Stimulated activated CD4-positive, alpha-beta T cell treated with anti-CD3 and anti-CD28 coated beads, TNF-alpha, amount 100 ng/mL, for 24 hours (primary cell): ENCODE measurements at places on chromosomes 2 and 18.

DNA sequence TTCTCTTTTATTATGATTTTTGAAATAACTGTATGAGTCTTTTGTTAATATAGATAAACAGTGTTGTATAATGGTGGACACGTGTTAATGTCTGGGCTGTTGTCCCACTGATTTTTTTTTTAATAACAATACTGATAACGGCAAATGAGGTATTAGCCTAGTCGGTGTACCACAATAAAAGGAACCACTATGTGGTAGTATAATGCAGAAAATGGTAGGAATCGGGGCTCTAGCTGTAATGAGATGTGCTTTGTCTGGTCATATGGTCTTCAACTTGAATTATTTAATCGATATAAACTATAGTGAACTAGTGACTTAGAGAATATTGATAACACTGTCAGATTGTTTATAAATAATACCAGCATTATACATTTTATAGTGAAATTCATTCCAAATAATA is 517.9 kb upstream of the SPHKAP start:
- no peak for DNase-seq

GRCh38 chr18:40534723-40535122 is 1420.3 kb upstream of the PIK3C3 start:
- no peak for DNase-seq

DNA sequence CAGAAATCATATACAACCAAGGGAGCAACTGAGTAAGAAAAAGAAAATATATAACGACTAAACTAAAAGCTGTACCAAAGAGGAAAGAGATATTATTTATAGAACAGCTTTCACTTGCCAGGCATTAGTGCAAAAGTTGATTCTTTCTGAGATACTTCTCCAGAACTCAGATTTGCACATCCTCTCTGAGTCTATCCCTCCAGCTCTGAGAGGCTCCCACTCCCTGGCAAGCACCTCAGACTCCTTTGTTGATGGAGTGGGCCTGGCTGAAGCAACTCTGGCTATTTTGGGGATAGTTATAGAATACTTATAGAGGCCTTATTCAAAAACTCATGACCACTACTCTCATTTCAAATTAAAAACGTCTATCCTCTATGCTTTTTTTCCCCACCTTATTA is 501.6 kb upstream of the TNP1 start:
- no peak for DNase-seq

GRCh38 chr2:46040563-46041155 is 256.5 kb upstream of the EPAS1 start:
- no peak for DNase-seq

- DNase-seq = no peak
Measured at GRCh38 chr2:157508676-157509075, 64.8 kb upstream of the CYTIP start.

DNA sequence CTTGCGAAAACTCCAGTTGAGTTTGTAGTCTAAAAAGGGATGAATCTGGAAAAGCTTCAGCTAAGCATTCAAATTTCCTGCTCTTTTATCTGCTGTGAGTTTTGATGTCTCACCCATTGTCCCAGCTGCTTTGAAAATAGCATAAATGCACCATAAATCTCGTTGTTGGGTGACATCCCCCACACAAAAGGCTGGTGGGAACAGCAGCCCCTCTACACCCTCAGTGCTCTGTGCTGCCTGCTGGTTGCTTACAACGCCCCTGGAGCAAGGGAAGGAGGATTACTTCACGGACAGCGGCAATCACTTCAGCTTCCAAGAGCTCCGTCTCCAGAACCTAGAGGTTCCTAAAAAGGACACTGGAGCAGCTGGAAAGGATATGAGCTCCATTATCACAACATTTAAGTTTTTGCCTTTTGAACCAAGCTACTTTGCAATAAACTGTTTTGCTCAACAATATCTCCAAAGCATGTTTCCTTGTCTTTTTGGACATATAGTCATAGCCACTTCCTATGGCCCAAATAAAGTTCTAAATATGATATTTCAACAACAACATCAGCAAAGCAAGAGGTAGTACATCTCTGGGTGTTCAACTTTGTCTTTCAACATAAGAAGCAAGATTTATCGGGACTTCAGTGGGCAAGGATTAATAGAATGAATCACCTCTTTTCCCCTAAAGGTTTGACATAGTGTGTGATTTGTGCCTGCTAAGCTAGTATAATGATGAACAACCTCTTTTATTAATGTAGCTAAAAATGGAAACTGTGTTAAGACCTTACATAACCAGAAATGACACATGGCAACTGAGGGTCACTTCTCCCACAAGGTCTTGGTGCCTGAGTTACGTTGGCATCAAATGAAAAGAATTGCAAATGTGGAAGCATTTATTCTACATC is 413.5 kb downstream of the TXNL1 start:
- DNase-seq = no peak

GRCh38 chr2:101432411-101433181 is 42.3 kb downstream of the RFX8 start:
- no peak for DNase-seq

DNA sequence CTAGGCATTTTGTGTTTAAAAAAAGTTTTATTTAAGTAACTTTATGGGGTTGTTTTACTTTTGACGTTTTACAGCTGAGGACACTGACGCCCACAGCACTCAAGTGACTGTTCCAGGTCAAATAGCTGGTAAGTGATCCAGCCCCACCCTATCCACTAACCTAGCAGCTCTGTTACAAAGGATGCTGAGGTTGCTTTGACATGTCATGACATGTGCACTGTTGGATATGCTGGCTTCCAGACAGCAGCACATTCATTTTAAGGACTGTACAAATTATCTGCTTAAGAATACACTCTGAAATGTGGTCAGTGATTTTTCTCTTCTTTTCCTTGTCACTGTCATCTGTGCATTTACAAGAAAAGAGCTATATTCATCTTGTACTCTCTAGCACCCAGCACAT is 417.5 kb downstream of the ZEB2 start:
- DNase-seq = no peak

DNA sequence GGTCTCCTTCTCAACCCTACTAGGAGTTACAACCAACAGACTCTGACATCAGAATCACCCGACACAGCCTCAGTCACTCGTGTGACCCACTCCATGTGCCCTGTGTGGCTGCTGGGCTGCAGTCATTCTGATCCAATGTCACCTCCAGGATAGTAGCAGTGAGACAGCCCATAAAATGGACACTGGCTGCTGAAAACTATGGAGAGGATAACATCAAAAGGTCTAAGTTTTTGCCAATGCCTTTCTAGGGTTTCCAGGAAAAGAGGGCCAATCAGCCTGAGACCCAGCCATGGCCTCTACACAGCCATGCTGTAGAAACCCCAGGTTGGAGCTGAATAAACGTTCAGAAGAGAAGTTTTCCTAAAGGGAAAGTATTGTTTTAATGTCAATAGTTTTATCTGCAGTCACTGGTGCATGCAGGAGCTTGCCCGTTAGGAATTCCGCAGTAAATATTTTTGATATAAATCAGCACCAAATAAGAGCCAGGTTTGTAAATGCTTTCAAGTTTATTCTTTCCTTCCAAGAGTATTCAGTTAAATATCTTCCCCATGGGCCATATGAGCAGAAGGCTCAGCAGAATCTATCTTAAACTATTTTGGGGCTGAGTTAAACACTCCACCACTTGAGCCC is 92.2 kb upstream of the PID1 start:
- no peak for DNase-seq

DNA sequence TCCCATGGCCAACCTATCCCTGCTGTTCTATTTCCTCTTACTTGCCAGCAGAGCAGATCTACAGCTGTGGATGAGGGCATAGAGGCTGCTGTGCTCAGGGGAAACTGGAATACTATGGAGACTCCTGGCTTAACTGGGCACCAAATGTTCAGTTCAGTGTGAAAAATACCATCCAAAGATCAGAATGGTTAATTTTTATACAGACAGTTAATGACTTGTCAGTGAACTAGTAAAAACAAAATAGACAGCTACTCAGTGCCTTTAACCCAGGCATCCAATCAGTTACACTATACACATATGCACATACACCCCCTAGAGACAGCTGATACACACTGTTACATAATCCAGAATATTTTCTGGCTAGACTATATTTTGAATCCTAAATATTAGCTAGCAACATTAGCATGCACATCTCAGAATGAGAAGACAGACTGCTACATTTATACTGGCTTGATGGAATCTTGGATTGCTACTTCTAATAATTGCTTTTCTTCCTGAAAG is 59.1 kb upstream of the WIPF1 start:
- no peak for DNase-seq

GRCh38 chr2:224181534-224182155 is 142.6 kb upstream of the SERPINE2 start:
- DNase-seq = no peak

- DNase-seq = no peak
Measured at GRCh38 chr2:45712570-45712969, 61.1 kb downstream of the PRKCE start.

- no peak for DNase-seq
Measured at GRCh38 chr2:222468346-222468745, 44.0 kb downstream of the SGPP2 start.

DNA sequence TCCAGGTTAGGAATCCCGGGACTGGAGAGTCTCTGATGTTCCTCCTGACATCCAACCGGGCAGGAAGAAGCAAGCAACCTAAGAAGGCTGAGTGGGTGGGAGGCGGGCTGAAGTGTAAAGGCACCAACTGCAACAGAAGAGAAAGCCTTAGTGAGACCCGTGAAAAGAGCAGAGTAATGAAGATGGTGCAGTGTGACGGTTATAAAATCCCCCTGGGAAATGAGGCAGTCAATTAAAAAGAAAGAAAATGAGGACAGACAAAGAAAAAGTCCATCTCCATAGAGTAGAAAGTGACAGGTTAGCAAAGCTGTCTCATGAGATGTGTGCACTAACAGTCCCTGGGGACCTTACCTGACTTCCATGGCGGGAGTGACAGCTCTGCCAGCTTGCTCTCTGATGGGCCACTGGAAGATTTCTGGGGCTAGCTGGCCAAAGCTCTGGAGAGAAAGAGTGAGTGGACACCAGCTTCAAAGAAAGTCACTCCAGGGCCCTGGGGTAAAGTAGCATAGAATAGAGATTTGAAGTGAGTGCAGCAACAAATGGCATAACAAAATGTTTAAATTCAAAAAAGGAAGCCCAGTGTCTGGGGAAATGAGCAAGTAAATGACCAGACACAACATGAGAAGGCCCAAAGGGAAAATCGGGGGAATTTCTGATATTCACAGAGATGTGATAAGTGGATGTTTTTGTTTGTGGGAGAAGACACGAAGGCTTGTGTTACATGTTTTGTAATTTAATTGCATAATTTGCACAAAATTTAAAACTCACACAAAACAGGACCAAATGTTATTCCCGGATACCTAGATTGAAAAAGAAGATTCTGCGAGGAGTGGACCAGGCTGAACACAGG is 44.1 kb upstream of the IGFBP2 start:
- DNase-seq = no peak

- no peak for DNase-seq
Measured at GRCh38 chr2:137493261-137493660, 471.0 kb upstream of the HNMT start.

- DNase-seq = no peak
Measured at GRCh38 chr2:20468549-20469500, 22.0 kb downstream of the RHOB start.

- DNase-seq = no peak
Measured at GRCh38 chr2:235845245-235845644, 322.9 kb downstream of the GBX2 start.

DNA sequence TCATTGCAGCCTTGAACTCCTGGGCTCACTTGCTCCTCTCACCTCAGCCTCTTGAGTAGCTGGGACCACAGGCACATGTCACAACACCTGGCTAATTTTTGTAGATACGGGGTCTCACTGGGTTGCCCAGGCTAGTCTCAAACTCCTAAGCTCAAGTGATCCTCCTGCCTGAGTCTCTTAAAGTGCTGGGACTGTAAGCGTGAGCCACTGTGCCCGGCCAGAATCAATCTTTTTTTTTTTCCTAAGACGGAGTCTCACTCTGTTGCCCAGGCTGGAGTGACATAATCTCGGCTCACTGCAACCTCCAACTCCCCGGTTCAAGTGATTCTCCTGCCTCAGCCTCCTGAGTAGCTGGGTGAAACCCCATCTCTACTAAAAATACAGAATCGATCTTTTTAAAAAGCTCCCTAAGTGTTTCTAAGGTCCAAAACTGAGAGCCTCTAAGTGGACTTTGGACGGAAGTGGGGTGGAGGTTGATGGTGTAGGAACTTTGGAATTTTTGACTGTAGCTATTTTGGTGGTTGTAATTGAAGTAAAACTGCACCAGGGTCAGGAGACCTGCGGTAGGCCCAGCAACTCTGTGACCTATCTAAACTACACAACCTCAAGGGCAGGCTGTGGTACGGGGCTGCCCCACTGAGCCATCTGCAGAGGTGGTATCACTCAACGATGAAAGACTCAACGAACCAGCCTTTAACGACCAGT is 82.9 kb downstream of the POLR1A start:
- DNase-seq = no peak

DNA sequence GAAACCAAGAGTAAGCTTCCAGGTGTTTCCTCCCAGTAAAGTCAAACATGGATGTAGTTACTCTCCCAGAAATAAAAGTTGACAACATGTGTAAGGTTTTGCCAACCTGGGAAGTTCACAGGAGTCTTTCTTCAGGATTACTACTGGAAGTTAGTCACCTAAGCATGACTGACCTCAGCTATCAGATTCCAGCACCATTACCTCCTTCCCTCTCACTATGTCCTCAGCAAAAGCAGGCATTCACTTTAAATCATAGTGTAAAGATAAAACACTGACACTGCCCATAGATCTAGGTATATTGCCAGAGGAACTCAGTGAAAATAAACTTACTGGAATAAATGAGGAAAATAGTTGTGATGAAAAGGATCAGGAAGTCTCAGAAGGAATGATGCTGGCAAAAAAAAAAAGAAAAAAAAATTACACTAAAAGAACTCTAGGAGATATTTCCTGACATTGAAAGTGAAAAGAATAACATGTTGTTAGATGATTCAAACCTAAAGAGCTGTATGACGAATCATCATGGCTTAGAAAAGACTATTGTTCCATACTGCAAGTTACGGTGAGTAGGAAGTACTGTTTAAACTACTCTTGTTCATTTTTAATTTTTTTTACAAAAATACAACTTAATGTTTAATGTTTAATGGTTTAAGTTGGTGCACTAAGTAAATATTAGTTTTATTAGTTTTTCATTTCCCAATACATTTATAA is 484.5 kb upstream of the ZNF804A start:
- DNase-seq = no peak

GRCh38 chr2:69464575-69464974 is 27.3 kb upstream of the NFU1 start:
- DNase-seq = no peak

DNA sequence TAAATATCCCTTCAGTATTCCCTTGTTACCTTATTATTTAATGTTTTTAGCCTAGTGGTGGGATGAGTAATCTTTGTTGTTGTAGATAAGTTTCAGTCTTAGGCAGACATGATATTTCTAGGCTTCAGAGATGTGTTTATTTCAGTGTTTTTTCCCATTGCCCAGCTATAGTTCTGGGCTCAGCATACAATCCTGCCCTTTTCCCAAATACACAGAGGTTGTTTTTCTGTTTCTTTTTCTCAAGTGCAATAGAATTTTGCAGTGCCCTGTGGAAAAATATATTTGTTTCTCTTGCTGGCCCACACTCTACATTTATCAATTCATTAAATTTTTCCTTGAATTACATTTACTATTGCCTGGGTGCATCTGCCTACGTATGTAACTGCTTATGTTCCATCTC is 321.8 kb downstream of the KCNJ3 start:
- DNase-seq = no peak
